C1 segment of cervical spinal cord (tissue), 14 donors: ENCODE measurements at places on chromosomes 5 and 9.

GRCh38 chr5:65924366-65925043, 1.9 kb upstream of the ERBIN start:
- no peak for DNase-seq

GRCh38 chr5:142984525-142984924, 214.3 kb downstream of the ARHGAP26 start:
- DNase-seq: no peak

GRCh38 chr5:113382731-113383130, 52.1 kb downstream of the TSSK1B start:
- no peak for DNase-seq

GRCh38 chr5:56123531-56124243, 109.4 kb downstream of the ANKRD55 start:
- no peak for DNase-seq

DNA sequence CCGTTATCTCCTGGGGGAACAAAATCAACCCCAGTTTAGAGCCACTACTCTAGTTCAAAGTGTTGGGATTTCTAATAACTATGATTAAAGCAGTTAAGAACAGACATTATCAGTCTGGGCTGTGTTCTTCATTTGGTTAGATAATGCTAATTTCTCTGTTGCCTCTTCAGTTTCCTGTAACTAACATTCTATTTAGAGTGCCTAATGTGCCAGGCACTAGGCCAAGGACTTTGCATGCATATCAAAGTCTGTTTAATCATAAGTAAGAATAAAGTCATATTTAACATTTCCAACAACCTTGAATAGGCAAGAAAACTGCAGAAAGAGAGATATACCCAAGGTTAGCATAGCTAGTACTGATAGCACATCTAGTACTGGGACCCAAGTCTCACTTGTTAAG, 68.4 kb downstream of the TNPO1 start:
- no peak for DNase-seq

- no peak for DNase-seq
Measured at GRCh38 chr9:130432362-130432761, 12.4 kb upstream of the ASS1 start.

- DNase-seq: no peak
Measured at GRCh38 chr5:148401604-148402003, 17.8 kb downstream of the FBXO38 start.

- no peak for DNase-seq
Measured at GRCh38 chr5:116838011-116838536, 263.5 kb upstream of the SEMA6A start.

DNA sequence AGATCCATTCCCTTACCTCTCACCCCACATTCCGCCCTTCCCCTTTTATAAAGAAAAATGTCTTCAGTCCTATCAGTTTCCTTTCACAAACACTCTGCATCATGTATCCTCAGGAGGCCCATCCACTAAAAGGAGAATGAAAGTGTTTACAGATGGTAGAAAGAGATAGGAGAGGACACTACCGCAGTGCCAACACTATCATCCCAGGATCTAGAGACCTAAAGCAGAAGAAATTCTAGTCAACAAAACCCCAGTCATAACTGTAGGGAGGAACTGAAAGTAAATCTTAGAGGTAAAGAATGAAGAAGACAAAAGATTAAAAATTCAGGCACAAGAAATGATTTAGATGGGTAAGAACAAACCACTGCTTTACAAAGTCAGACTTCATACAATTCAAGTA, 114.1 kb downstream of the MLLT3 start:
- no peak for DNase-seq

DNA sequence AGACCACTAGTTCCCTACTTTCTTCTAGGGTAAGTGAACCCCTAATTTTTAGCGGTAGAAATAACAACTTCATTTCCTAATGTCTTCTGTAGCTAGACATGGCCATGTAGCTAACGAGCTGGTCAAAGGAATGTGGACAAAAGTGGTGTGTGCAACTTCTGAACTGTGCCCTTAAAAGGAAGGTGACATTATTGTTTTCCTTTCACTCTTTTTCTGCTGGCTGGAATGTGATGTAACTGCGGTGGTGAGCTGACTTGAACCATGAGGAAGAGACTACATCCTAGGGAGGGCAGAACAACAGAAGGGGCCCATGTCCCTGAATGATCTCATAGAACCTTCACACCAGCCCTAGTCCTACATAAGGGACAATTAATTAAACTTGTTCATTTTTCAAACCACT, 1.3 kb upstream of the SNX2 start:
- DNase-seq: no peak

DNA sequence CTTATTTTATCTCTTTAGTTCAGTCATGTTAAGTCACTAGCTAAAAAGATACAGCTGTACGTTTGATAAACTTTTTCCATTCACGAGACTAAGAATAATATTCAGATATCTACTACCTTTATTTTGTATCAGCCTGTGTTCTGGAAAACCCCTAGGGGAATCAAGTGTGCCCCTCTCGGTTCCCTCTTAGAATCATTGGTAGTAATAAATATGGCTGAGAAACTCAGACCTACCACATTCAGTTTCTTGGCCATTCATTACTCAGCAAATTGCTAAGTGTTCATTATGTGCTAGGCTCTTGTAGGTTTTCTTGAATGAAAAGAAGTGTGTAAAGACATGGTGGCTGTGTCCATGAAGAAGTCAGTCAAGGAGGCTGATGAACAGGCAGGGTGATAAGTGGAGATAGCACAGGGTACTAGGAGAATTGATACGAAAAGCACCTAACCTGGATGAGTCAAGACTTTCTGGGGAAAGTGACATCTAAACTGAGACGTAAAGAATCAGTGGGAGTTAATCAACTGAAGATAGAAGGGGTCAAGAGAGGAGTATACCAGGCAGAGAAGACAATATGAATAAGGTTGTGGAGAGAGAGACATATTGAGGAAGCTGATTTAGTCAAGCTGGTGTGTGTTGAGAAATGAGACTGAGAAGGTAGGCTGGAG, 86.2 kb downstream of the CSNK1G3 start:
- DNase-seq: no peak

DNA sequence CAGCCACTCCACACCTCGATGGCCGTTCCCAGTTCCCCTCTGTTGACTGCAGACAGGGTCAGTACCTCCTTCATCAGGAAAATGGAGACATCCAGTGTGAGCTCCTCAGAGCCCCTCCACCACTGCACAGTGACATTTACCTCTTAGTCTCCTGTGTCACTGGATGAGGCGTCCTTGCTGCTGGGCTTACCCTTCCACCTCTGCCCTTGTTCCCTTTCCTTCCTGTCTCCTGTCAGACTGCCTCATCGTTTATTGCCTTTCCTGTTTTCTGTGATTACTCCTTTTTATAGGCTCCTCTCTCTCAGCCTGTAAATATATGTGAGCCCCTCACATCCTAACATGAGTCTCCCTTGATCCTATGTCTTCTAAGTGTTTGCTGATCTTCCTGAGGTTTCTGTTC, 23.2 kb upstream of the SPTAN1 start:
- DNase-seq: no peak

DNA sequence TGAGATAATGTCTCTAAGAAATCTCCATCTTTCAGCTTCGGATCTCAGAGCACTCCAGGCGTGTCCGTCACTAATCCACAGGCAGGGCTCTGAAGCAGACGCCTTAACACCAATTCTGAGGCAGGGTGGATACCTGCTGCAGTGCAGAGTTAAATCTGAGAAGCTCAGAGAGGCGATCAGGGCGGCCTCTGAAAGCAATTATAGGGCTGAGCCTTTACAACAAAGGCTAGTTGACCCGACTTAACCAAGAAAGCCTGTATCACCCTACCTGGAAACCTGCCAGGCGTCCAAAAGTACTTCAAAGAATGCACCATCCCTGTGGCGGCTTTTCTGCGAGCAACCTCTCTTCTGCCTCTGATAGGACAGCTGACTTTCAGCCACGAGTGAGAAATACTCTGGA, 134.8 kb upstream of the MSX2 start:
- DNase-seq: no peak

DNA sequence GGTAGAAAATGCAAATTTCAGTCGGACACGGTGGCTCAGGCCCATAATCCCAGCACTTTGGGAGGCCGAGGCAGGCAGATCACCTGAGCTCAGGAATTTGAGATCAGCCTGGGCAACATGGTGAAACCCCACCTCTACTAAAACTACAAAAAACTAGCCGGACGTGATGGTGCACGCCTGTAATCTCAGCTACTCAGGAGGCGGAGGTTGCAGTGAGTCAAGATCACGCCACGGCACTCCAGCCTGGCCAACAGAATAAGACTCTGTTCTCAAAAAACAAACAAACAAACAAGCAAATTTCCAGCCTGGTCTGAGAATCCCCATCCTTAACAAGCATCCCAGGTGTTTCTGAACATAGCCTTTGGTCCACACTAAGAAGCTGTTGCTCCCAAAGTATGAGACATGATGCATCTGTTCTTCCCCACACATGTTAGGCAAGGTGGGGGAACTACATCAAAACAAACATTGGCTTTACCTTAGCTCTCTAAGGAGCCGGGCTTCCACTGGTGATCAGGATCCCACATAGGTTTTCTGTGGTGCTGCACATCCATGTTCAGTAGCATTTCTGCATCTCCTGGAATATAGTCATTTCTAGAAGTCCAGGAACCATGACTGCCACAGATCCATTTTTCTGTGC, 92.5 kb upstream of the DMRT1 start:
- DNase-seq: no peak

DNA sequence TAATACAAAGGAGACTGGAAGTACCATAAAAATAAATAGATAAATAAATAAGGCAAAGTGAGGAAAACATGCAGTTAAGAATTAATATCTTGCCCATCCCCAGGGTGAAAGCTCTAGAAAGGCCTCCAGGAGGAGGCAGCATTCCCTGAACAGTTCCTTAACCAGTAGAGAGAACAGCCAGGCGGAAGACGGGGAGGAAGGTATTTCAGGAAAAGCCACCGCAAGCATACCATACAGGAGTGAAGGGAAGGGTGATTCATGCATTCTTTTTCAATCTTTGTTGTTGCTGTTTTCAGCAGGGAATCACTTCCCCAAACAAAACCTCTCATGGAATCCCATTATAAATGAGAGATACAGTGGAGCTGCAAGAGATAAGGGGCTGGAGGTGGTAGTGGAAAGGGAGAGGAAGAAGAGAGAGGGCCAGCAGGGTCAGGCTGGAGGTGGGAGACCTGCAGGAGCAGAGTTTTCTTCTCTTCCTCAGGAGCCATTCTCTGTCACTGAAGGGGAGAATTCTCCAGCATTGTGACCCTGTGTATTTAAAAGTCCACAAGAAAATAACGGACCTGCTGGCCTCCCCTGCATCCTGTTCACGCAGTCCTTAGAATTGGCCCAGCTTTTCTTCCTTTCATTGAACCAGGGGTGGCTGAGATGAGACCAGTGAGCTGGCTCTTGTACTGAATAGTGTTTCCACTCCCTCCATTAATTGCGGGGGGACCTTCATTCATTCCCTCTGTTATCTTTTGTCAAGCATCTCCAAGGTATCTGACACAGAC, 255.9 kb downstream of the FAM114A2 start:
- no peak for DNase-seq

DNA sequence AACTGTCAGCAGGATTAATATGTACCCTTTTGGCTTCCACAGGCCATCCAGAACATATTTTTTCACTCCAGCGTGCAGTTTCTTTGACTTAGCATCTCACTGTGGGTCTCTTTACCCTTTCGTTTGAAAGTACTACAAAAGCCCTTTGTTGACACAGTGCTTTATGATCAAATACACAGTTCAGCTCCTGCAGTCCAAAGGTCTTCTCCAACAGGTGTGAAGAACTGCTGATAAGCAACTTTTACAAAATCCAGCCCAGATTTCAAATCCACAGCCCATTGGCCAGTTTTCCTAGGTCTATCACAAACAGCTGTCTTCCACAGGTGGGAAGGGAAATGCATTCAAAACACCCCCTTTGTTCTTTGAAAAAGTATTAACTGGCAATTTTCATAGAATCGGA, 54.8 kb downstream of the MYO10 start:
- no peak for DNase-seq

GRCh38 chr5:52818360-52818759, 30.6 kb downstream of the ITGA1 start:
- DNase-seq: no peak

- DNase-seq: no peak
Measured at GRCh38 chr5:59711310-59711709, 182.2 kb downstream of the PDE4D start.

- DNase-seq: no peak
Measured at GRCh38 chr5:82309091-82309531, 31.0 kb upstream of the RPS23 start.

GRCh38 chr9:107946364-107947141, 457.0 kb upstream of the KLF4 start:
- DNase-seq: no peak

DNA sequence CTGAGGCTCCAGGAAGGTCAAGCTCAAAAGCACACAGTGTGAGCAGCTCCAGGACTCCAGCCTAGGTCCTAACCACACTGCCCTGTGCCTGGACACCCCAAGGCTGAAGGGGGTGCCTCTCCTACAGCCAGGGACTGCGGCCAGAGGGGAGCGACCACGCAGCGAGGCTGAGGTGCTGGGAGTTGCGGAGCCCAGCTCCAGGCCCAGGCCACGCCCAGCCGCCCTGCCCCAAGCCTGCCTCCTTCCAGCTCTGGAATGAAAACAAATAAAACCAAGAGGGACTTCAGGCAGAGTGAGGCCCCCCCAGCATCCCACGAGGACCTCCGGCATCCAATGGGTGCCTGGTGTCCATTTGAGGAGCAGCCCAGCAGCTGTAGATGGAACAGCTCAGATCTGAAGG, 15.2 kb downstream of the VAV2 start:
- DNase-seq: no peak

DNA sequence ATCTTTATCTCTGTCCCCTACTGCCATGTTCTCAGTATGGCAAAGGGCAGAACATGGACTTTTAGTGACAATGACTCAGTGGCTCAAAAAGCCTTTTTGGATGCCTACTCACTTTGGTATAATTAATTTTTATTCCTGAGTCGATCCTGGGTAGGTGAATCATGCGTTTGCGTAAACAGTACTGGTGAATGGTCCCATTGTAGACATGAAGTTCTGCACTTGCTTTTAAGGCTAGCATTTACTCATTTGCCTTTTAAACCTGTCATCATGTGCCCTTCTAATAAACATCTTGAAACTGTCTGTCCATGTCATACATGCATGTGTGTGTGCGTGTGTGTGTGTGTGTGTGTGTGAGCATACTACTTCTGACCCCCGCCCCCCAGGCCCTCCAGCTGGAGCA, 223.0 kb downstream of the AUH start:
- no peak for DNase-seq

GRCh38 chr9:18821788-18822187, 211.2 kb downstream of the SAXO1 start:
- no peak for DNase-seq

- no peak for DNase-seq
Measured at GRCh38 chr9:71778085-71778484, 9.8 kb upstream of the CEMIP2 start.

GRCh38 chr9:36935332-36935731, 98.7 kb downstream of the PAX5 start:
- DNase-seq: no peak
